Stimulated activated CD8-positive, alpha-beta memory T cell treated with anti-CD3 and anti-CD28 coated beads, Interleukin-15, amount 100 ng/mL, for 48 hours (primary cell): ENCODE measurements at places on chromosomes 1 and 21.

- DNase-seq = no peak
Observed at GRCh38 chr1:109846162-109846561, 64.5 kb upstream of the CSF1 start.

GRCh38 chr1:115337633-115338456 lies at the start of gene NGF:
Gene NGF, minus strand, starts transcription at chr1:115338249. Its CDS starts 51,454 bp downstream, at chr1:115286795.
- no peak for DNase-seq

DNA sequence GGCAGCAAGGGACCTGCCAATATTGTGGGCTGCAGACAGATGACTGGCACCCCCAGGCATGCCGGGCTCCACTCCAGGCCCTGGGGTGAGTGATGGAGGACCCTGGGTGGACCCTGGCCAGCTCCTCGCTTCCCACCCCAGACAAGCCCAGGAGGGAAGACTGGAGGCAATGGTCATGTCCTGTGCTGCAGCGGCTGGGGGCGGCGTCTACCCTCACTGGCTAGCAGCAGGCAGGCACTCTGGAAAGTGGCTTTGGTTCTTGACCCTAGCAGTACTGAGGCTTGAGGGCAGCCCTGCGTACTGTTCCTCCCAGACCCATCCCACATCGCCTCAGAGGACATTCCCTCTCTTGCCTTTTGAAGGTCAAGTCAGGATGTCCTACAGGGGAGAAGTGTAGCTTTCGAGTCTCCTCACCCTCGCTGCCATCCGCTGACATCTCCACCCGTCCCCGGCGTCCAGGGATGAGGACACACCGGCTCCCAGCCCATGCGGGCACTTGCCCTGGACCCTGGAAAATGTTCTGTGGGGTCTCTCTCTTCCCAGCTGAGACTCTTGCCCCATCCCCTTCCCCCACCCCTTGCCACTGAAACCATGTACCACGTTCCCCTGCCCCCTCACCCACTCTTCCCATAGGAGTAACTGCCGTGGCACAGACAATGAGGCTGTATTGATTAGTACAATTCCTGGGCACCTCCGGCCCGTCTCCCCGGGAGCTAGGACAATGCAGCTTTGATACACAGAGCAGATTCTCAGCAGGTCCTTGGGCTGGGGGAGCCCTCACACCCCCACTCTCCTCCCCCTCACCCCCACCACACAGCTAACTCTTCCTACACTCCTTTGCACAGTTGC lies 15.0 kb downstream of the SLC6A9 start:
- no peak for DNase-seq

DNA sequence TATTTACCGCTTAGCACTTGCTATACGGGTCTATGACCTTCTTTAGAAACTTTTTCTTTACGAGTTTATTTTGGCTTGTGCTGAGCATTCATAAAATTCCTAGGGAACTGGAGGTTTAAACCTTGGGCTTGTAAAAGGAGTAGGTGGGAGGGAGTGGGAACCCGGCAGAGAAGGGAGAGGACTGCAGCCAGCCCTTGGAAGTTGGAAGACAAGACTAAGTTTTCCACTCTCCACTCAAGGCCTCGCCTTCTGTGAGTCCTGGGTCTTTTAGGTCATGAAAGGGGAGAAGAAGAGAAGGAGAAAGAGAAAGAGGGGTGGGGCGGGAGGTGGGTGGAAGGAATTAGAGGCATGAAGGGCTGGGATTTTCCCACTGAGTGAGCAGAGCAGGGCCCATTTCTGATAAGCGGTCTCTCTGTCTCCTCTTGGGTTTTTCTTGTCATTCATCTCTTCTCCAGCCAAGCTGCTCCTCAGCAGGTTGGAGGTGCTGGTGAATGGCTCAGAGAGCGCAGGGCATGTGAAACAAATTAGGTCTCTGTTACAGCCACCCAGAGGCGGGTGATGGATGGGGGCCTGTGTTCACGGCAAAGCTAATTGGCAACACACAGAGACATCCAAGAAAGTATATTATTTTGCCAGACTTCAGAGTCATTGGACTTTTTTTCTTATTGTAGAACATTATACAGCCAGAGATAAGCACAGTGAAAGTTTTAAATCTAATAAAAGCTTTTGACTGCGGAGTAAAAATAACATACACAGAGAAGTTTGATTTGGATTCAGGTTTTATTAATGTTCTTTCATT lies 247.3 kb downstream of the FOXD2 start:
- DNase-seq = no peak

DNA sequence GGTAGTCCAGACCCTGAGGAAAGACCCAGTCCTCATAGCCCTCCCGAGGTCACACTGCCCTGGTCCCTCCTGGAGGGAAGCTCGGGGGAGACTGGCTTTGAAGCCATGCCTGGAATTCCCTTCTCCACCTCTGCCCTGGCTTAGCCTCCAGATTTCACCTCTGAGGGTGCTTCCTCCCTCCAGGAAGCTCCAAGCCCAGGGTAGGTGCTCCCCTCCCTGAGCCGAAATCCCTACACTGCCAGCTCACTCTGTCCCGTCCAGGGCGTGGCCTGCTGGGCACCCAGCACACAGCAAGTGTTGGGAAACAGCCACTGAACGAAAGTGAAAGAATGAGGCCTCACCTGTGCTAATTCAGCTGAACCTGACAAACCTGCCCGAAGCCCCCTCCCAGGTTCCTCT lies 6.0 kb upstream of the TNFRSF25 start:
- DNase-seq = no peak

- no peak for DNase-seq
Observed at GRCh38 chr21:45972353-45972715, 9.2 kb upstream of the COL6A1 start.

DNA sequence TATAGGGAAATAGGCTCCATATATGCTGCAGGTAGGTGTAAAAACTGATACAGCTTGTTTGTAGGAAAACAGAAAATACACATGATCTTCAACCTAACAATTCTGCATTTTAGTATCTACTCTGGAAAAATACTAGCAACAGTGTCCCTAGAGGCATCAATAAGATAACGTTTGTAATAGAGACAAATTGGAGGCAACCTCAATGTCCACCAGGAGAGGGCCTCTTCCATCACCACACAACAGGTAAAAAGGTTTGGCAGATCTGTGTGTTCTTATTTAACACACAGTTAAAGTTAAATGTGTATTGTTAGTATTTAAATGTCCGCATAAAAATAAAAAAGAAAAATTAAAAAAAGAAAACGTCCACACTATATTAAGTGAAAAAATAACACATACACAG lies 5.4 kb downstream of the EIF2D start:
- no peak for DNase-seq

DNA sequence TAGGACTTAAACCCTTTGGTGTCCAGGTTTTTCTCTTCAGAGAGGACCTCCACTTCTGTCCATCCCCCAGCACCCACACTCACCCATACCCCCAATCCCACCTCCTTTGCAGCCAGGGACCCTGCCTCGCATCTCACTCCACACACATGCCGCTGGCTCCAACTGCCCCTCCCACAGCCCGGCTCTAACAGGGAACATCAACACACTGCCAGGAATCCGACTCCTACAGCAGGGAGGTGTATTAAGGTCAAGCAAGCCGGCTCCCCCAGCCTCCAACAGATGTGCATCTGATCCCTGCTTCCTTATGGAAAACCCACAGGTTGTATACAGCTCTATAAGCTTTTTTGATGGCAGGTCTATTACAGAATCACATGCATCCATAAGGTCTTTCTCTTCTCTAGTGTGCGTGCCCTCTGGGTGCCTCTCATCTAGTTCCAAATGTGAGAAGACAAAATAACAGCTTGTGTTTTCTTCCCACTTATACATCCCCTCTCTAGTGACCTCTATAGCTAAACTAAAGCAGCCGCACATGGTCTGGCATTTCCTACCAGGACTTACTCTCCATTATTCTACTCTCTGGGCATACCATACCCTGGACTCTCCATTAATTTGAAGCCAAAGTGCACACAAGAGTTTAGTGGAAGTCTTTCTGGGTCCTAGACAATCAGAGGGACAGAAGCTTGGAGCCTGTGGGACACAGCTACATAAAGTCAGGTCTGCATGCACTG lies 16.3 kb downstream of the PIK3C2B start:
- no peak for DNase-seq

GRCh38 chr21:35294231-35294898 lies 245.3 kb upstream of the RUNX1 start:
- no peak for DNase-seq

GRCh38 chr1:153919876-153920852 lies 2.6 kb downstream of the GATAD2B start:
- no peak for DNase-seq

DNA sequence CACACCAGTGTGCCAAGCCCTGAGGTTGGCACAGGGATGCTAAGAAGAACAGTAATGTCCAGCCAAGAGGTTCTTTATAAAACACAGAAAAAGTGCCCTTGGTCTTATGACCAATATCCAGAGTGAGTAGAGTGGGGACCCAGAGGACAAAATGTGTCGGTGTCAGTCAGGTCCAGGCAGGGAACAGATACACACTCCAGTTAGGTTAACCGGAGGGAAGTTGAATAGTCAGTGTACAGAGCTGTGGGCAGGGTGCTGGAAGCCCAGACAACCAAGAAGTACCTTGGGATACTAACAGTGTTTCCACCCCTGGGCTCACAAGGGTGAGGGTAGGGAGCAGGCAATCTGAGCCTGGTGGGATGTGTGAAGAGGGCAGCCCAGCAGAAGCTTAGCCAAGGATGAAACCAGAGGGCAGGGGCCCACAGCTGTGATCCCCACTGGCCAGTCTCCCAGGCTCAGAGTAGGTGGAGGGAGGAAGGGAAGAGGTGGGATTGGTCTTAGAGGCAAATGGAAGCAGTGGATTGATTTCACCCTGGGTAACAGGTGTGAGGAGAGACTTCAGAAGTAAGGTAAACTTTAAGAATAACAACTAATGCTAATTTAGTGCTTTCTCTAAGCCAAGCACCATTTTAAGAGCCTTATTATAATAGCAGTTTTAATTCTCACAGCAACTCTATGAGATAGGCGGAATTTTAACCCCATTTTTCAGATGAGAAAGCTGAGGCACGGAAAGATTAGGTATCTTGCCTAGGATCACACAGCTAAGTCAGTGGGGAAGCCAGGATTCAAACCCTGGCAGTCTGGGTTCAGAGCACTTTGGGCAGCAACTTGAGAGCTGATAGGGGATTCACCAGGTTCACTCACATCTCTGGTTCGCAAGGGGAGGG lies 143.4 kb upstream of the HOOK1 start:
- DNase-seq = no peak

- no peak for DNase-seq
Observed at GRCh38 chr1:116667078-116667574, 407 bp downstream of the IGSF3 start.

GRCh38 chr1:24558902-24559791 lies 3.3 kb downstream of the NCMAP start:
- no peak for DNase-seq

DNA sequence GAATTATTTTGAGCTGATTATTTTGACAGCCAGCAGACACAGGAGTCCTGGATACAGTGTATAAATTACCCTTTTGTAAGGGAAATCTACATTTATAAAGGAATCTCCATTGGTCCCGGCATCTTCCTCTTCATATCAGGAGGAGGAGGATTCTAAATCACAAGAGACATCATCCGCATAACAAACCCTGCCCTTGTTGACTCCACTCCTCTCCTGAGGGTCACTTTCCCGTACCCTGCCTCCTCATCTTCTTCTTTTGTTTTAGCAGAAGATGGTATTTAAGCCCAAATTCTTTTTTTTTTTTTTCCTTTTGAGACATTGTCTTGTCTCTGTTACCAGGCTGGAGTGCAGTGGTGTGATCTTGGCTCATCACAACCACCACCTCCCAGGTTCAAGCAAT lies 14.6 kb upstream of the PKNOX1 start:
- no peak for DNase-seq

GRCh38 chr1:3626025-3626424 lies 1.2 kb downstream of the TPRG1L start:
- no peak for DNase-seq

DNA sequence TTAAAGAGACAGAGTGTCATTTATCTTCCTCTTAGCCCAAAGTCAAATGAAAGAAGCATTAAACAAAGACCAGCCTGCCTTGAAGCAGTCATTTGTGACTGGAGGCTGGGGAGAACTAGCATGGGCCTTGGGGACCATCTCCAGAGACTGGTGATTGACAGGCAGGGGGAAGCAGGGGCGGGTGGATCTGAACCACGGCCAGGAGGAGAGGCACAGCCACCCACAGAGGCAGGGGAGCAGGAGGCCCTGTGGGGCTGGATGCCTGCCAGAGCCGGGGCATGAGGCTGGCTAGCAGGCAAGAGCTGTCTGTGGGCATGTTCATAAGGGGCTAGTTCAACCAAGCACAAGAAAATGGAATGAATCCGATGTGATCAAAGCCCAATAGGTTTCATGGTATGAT lies 73.9 kb downstream of the PLXNA2 start:
- no peak for DNase-seq

- DNase-seq = no peak
Observed at GRCh38 chr1:208366559-208366958, 122.4 kb upstream of the PLXNA2 start.

DNA sequence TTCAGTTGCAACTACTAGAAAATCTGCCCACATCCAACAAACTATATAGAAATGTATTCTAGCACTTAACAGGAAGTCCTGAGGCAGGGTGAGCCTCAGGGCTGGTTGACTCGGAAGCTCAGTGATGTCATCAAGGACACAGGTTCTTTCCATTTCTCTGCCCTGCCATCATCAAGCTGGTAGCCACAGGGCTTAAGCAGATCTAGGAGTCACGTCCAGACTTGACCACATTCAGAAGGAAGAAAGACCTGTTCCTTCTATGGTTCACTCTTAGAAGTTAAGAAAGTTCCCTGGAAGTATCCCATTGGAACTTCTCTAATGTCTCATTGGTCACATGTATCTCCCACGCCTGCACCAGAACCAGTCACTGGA lies 438.1 kb downstream of the PRDM2 start:
- DNase-seq = no peak

- no peak for DNase-seq
Observed at GRCh38 chr1:170145770-170146676, at the start of gene NTMT2. Gene NTMT2, plus strand, starts transcription at chr1:170145959. Its CDS starts 149 bp downstream, at chr1:170146108.

DNA sequence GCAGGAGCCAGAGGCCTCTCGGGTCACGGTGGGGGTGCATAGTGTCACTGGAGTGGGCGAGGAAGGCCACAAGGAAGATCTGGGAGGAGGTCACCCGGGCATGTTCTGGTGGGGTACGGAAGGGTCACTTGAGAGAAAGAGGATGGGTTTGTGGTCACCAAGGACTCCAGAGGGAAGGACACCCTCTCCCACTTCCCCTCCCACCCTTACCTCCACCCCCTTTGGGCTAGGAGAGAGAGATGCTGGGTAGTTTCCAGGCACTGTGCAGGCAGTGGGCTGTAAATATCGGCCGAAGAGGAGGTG lies 703 bp downstream of the AMIGO1 start:
- no peak for DNase-seq

DNA sequence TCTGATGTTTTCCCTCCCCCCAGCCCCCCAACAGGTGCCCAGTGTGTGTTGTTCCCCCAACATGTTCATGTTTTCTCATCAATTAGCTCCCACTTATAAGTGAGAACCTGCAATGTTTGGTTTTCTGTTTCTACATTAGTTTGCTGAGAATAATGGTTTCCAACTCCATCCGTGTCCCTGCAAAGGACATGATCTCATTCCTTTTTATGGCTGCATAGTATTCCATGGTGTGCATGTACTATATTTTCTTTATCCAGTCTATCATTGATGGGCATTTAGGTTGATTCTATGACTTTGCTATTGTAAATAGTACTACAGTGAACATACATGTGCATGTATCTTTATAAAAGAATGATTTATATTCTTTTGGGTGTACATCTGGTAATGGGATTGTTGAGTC lies 24.6 kb downstream of the ZNF678 start:
- no peak for DNase-seq

- DNase-seq = no peak
Observed at GRCh38 chr1:94963864-94964263, 37.0 kb upstream of the CNN3 start.

- DNase-seq = no peak
Observed at GRCh38 chr1:57678138-57678537, 254.3 kb upstream of the DAB1 start.

GRCh38 chr1:179310721-179311120 lies 17.1 kb downstream of the SOAT1 start:
- no peak for DNase-seq
